HS-5 (cell line): ENCODE measurements at places on chromosomes 16 and 17.

DNA sequence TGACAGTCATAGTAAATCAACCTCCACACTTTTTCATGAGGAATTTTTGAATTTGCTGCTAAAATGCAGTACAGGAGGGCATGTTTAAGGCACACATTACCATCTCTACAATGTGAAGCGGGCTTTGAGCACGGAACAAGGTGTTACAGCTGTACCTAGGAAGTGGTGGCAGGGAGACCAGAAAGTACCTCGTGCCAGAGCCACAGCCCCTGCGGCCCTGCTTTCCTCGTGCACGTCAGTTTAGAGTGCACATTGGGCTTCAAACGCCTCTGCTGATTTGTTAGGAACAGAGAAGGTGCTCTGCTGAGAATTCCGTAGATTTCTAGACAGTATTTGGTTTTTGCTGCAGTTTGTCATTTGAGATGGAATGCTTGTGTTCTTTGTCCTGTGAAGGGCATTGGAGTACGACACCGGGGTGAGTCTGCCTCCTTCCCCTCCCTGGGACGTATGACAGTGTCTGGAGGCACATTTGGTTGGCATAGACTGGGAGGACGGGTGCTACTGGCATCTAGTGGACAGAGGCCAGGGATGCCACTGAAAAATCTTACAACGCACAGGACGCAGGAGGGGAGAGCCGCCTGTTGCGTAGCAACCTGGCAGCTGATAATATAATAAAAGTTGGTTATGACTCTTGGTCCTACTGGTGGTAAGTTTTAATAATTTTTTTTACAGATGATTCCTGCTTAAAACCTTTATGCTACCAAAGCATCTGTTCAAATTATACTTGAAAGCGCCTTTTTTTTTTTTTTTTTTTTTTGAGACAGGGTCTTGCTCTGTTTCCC is 9.1 kb downstream of the FOXK2 start:
- DNase-seq: no peak

GRCh38 chr17:68021963-68022362 is 13.6 kb upstream of the KPNA2 start:
- no peak for DNase-seq

DNA sequence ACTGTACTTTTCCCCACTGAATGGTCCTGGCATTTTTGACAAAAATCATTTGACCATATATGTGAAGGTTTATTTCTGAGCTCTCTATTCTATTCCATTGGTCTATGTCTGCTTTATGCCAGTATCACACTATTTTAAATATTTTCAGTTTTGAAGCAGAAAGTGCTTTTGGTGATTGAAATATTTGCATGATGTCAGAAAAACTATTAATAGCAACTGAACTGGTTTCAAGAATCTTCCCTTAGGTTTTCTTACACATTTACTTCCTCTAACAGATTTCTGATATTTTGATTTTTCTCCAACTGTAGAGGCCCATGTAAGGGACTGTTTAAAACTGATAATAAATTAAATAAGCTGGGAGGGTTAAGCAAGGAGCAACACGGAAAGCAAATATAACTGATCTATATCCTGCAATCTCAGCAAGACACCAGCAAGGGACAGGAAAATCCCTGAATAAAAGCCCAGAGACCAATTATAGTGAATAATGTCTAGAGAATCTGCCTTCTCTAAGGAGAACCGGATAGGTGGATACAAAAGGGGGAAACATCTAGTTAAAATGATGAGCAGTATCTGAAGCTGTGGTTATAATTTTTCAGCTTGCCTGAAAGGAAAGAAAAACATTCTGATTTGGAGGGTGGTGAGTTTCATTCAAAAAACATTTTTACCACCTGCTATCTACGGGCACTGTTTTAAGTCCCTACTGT is 80.9 kb upstream of the STAC2 start:
- DNase-seq: no peak

DNA sequence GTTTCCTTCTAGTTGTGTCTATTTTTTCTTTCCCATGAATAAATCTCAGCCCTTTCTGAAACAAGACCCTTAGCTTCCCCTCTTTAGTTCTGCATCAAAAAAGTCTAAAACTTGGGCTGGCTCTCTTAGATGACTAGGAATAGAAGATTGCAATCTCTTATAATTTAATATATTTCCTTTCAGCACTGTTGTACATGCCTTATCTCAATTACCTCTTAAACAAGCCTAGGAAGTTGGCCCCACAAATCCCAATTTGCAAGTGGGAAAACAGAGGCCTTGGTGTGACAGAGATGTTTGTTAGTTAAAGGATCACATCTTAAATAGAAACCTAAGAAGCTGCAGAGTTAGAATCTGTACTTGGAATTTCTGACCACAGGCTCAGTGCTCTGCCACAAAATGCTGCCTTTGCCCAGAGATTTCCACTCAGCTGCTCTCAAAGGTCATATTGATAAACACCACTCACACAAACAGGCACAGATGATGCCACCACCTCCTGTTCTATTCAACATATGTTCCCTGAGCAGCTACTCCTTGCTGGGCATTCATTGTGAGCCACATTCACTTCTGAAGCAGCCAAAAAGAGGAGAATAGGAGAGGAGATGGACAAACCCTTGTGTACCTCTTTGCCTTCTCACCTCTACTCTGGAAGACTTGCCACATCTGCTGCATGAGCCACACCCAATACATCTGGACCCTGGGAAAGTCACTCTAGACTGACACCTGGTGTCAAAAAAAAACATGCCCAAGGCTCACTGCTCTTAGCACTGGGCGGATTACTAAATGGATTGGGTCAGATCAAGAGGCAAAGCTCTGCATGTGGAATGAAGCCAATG is 5.5 kb downstream of the CCDC182 start:
- no peak for DNase-seq

GRCh38 chr17:51869387-51869786 is 289.1 kb downstream of the CA10 start:
- no peak for DNase-seq

DNA sequence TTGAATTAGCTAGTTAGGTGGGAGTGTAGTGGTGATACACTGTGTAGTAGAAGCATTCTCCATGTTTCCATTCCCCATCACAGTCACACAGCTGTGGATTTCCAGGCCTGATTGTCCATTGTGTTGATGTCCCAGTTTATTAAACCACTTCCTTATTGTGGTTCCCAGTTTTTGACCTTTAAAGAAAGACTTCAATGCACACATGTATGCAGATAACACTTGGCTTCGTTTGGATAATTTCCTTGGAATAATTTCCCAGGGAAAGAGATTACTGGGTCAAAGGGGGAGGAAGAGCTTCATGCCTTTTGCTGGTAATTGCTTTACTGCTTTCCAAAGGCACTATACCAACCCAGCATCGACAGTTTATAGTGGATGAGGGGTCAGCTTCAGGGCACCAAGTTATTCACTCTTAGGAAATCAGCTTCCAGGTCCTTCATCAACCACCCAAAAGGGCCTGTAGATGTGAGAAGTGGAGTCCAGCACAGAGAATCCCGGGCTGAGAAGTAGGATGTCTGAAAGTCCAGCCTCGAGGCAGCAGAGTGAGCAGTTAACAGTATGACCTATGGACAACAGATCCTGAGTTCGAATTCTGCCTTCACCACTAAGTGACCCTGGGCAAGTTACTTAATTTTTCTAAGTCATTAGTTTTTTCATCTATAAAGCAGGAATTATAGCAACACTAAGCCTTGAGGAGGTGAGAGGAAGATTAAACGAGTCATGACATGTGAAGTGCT is 31.3 kb upstream of the TNS4 start:
- DNase-seq: no peak

- DNase-seq: no peak
Measured at GRCh38 chr16:86681031-86681756, 102.8 kb downstream of the FOXL1 start.

DNA sequence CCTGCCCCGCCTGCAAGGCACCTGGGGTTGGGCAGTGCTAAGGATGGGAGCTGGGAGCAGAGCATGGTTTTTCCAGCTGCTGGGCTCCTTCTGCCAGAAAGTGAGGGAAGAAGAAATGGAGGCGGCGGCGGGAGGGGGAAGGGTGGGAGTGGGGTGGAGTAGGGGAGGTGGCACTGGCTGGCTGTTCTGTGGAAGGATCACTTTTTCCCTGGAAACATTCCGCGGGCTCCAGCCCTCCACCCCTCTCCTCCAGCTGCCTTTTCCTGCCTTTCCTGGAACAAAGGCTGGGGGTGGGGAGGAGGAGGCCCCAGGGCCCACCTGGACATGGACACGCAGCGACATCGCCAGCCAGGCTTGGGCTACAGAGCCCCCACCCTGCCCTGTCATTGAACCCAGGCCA is 41.1 kb downstream of the CFAP20 start:
- DNase-seq: no peak

DNA sequence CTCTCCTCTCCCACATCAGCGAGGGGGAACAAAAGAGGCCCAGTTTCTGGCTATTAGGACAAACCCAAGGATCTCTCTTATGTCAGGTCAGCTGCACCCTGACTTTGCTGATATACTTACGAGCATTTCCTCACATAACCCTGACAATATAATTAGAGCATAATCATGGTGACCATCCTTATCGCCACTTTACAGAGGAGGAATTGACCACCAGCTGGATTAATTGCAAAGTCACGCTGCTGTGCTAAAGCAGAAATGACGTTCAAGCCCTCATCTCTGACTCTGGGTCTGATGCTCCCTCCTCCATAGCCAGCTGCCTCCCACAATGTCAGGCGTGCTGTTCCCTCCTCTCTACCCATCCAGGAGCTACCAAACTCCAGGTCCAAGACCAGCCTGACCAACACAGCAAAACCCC is 42.6 kb downstream of the TRARG1 start:
- no peak for DNase-seq

DNA sequence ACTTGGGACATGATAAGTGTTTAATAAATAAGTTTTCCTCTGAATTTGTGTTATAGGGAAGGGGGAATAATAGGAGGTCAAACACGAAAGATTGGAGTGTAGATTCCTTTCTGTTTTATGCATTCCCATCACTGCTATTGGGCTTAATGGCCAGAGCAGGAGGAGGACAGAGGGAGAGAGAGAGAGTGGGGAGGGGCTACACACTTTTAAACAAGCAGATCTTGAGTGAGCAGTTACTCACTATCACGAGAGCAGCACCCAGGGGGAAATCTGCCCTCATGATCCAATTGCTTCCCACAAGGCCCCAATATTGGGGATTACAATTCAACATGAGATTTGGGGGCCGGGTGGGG is 505.0 kb downstream of the GRIN2A start:
- no peak for DNase-seq

DNA sequence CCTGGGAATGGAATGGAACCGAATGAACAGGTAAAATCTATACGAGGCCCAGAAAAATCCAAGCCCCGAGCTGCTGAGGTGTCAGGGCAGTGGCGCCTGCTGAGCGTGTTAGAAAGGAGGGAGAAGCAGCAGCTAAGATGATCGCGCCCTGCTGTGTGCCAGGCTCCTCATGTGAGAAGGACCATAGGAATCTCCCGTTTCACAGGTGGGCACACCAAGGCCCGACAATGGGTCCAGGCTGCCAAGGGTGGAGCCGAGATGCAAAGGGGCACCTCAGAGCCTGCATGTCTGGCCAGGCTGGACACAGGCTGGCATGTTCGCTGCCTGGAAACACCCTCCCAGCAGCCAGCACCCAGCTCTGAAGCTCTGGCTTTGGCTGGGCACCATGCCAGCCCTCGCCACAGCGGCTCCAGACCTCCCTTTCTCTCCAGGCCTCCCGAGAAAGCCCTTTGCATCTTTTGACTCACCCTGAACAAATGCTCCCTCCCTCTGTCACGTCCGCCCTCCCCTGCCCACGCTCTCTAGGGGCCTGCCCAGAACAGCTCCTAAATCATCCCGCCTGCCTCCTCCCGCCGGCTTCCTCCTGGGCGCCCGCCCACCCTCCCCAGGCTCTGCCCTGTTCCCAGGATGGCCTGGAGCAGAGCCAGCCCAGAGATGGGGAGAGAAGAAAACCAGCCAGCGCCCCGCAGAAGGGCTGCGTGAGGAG is 217.8 kb upstream of the GSE1 start:
- peak; percentile 64 for DNase-seq
